PC-3 (cell line): ENCODE measurements at places on chromosomes 1 and 21. TPM values are rescaled to one million over a fixed set of nuclear protein-coding genes. Genes with fewer than 3 reads are reported as not detected.

Gene FLG
- not detected in 2 replicates for total RNA-seq

Gene NTMT2
- not detected in 2 replicates for total RNA-seq

Gene SMIM1
- total RNA-seq, result 10.8 and 14.3 TPM in 2 replicates

Gene PRKCZ
- total RNA-seq, result 56.8 and 70.8 TPM in 2 replicates

Gene C1orf94
- total RNA-seq, result not detected in 2 replicates

GRCh38 chr21:14096172-14096571 lies 114.6 kb downstream of the LIPI start:
- no peaks in the 10 kb centered on the region for H3K36me3 ChIP-seq
- no peaks in the 10 kb centered on the region for H3K27me3 ChIP-seq
- no peaks in the 10 kb centered on the region for H3K4me1 ChIP-seq
- no peak overlapping the region for H3K27ac ChIP-seq
- no peak for DNase-seq
- no peak overlapping the region for H3K4me3 ChIP-seq

DNA sequence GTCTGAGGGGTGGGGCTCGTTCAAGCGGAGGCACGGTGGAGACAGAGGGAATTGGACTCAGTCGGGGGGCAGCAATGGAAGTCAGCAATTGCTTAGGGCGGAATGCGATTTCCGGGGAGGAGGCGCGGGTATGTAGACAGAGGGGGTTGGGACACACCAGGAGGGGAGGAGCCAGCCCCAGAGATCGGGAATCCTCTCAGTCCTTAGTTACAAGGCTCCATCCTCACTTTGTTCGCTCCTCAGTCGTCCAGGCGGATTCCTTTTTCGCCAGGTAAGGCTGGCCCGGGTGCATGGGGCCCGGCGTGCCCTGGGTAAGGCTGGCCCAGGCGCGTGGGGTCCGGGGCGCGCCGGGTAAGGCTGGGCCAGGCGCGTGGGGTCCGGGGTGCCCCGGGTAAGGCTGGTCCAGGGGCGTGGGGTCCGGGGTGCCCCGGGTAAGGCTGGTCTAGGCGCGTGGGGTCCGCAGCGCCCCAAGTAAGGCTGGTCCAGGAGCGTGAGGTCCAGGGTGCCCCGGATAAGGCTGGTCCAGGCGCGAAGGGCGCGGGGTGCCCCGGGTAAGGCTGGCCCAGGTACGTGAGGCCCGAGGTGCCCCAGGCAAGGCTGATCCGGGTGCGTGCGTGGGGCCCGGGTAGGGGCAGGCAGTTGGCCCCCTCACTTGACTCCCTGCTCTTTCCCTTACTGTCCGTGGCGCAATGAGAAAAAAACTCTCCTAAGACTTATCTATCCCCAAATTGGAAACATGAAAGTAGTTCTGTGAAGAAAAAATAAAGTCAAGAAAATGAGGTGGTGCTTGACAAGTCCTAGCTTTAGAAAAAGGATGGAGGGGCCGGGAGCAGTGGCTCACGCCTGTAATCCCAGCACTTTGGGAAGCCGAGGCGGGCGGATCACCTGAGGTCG lies at the start of gene L1TD1:
Gene L1TD1, plus strand, starts transcription at position 199 of the 894 bp plus-strand sequence. CDS start 11,780 bp downstream, outside the sequence.
- DNase-seq, result no peak
- no peaks in the 10 kb centered on the region for H3K4me1 ChIP-seq
- H3K4me3 ChIP-seq, result no peak within 1 kb of the TSS
- H3K27me3 ChIP-seq, result no peaks in the 10 kb centered on the region
- no peaks in the 10 kb centered on the region for H3K36me3 ChIP-seq
- no peak within 1 kb of the TSS for H3K27ac ChIP-seq

DNA sequence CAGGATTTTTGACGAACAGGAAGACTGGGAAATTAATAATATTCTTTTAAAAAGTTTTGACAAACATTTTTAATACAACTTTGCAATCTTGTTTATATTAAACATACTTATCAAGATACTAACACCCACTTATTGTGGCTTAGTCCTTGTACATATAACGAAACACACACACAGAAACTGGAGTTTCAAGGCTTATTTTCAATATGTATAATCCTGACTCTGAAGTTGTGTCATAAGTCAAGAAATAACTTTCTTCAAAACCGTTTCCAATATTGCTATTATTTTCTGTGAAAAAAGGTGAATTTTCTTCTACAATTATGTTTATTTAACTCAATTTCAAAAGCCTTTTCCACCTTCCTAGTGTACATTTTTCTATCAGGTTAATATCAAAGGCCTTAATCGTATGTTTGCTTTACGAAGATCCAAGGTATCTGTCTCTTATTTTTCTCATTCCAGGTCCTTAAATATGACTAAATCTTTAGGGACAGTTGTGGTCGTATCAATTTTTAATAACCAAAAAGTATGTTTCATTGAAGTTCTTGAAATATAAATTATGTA lies 1.8 kb downstream of the CDKN2C start:
- DNase-seq, result peak; percentile 23
- H3K27ac ChIP-seq, result 0 out of 2 replicates have a peak overlapping the region, but pooled peaks have one; percentile 6
- no peaks in the 10 kb centered on the region for H3K36me3 ChIP-seq
- H3K4me1 ChIP-seq, result peaks cover 31% of the 10 kb centered on the region

GRCh38 chr1:73662526-73662925 lies 535.5 kb downstream of the LRRIQ3 start:
- no peak overlapping the region for H3K4me3 ChIP-seq
- H3K36me3 ChIP-seq, result no peaks in the 10 kb centered on the region
- H3K27me3 ChIP-seq, result no peaks in the 10 kb centered on the region

GRCh38 chr1:190124068-190124467 lies 353.6 kb downstream of the BRINP3 start:
- peak; percentile 31 for DNase-seq
- H3K27me3 ChIP-seq, result 0 out of 2 replicates have a peak, but pooled peaks cover 9% of the 10 kb centered on the region
- H3K4me3 ChIP-seq, result no peak overlapping the region
- no peak overlapping the region for H3K27ac ChIP-seq
- peaks cover 7% of the 10 kb centered on the region for H3K4me1 ChIP-seq

DNA sequence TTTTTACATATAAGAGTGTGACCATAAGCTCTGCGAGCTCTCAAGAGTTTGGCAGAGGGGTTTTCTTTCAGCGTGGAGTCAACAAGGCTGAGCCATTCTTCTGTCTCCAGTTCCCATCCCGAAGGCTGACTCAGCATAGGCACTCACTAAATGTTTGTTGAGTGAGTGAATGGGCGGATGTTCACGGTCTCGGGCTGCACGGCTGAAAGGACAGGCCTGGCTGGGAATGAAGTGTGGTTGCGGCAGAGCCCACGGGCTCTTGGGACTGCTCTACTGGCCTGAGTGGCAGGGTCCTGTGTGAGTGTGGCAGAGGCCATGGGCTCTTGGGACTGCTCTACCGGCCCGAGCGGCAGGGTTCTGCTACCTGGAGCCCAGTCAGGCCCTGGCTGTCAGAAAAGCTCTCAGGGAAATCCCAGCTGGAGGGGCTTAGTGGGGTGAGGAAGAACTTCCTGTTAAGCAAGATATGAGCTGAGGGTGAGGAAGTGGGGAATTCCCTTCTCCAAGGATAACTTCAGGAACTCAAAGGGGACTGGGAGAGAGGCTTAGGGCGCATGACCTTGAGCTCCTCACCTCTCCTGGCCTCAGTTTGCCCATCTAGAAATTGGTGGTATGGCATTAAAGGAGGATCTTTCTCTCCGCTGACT lies 56.6 kb upstream of the C1orf174 start:
- no peak overlapping the region for H3K27ac ChIP-seq
- H3K4me1 ChIP-seq, result peaks cover 6% of the 10 kb centered on the region
- H3K4me3 ChIP-seq, result no peak overlapping the region
- H3K27me3 ChIP-seq, result peaks cover 74% of the 10 kb centered on the region
- no peaks in the 10 kb centered on the region for H3K36me3 ChIP-seq

DNA sequence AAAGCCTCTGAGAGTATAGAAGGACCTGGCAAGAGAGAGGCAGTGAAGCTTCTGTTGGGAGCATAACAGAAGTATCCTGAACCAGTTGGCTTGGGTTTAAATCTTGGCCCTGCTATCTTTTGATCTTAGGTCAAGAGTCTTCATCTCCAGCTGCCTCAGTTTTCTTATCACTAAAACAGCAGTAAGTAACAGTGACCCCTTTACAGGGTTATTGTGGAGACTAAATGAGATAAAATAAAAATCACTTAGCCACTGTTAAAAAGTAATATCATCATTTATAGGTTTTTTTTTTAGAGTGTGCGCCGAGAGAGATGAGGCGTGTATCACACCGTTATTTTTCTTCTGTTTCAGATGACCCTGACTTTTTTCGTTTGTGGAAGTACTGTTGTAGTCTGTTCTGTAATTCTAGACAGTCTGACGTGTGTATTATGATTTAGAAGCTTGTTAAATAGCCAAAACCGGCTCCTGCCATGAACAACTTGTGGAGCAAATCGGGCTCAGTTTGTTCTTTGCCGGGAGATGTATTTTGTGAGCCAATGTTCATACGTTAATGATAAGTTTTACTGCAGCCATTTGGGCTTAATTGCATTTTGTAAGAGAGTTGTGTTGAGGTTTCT lies 1.1 kb downstream of the THRAP3 start:
- H3K36me3 ChIP-seq, result peaks cover 10% of the 10 kb centered on the region; the same call in 1 of the 2 replicates
- H3K27me3 ChIP-seq, result no peaks in the 10 kb centered on the region
- no peak for DNase-seq
- peak overlapping the region; percentile 93 for H3K27ac ChIP-seq
- H3K4me3 ChIP-seq, result peak overlapping the region; percentile 100

- peak; percentile 38 for DNase-seq
- H3K4me3 ChIP-seq, result no peak overlapping the region
- peaks cover 12% of the 10 kb centered on the region for H3K4me1 ChIP-seq
- H3K27me3 ChIP-seq, result no peaks in the 10 kb centered on the region
Measured at GRCh38 chr1:23132033-23132432, 36.6 kb downstream of the LUZP1 start.

DNA sequence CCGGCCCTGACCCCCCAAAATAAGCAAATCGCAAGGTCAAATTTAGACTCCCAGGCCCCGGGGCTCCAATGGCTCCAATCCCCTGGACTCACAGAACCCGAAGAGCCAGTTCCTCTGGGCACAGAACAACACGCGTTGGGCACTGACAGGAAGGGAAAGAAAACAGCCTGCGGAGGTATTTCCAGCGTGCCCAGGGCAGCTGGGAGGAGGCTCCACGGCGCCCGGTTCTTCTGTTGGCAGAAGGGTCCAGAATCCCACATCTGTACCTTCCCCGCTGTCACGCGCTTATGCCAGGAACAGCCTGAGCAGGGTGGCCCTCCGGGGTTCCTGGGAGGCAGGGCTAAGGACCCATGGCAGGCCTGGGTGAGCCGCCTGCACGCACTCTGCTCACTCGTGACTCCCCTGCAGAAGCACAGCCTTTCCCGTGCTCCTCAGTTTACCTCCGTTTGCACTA lies 85.5 kb downstream of the RIPK4 start:
- DNase-seq, result peak; percentile 90
- no peaks in the 10 kb centered on the region for H3K36me3 ChIP-seq
- no peaks in the 10 kb centered on the region for H3K27me3 ChIP-seq
- peaks cover 93% of the 10 kb centered on the region for H3K4me1 ChIP-seq
- peak overlapping the region; percentile 98 for H3K27ac ChIP-seq

- no peak overlapping the region for H3K27ac ChIP-seq
- H3K27me3 ChIP-seq, result no peaks in the 10 kb centered on the region
- H3K4me3 ChIP-seq, result no peak overlapping the region
- DNase-seq, result no peak
- H3K4me1 ChIP-seq, result no peaks in the 10 kb centered on the region
Measured at GRCh38 chr1:3515774-3516480, 61.5 kb downstream of the ARHGEF16 start.

- H3K4me1 ChIP-seq, result peaks cover 38% of the 10 kb centered on the region
- no peaks in the 10 kb centered on the region for H3K27me3 ChIP-seq
- DNase-seq, result peak; percentile 100
- peak overlapping the region; percentile 64 for H3K27ac ChIP-seq
- no peaks in the 10 kb centered on the region for H3K36me3 ChIP-seq
Measured at GRCh38 chr1:222817529-222817928, 2.7 kb downstream of the DISP1 start.

- peak within 1 kb of the TSS; percentile 75 for H3K4me3 ChIP-seq
- H3K27me3 ChIP-seq, result no peaks in the 10 kb centered on the region
- DNase-seq, result peak; percentile 37
Measured at GRCh38 chr1:15584489-15585363, at the start of gene AGMAT. TSS of gene AGMAT (minus strand) at chr1:15585051. CDS start at chr1:15584967, 84 bp downstream.

DNA sequence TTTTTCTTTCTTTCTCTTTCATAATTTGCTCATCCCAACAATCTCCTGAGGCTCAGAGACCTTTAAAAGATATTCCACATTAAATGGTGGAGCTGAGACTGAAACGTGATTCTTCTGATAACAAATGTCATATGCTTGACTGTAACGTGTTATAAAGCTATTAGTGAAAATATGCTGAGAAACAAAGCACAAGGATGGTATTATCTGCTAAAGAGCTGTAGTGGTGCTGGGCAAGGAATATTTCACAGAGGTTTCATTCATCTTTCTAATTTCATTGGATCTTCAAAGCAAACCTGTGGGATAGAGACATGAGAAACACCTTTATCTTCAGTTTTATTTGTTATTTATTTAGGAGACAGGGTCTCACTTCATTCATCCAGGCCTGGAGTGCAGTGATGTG lies 98.1 kb upstream of the WLS start:
- H3K4me3 ChIP-seq, result no peak overlapping the region
- H3K36me3 ChIP-seq, result no peaks in the 10 kb centered on the region
- 0 out of 2 replicates have a peak overlapping the region, but pooled peaks have one; percentile 21 for H3K27ac ChIP-seq
- H3K4me1 ChIP-seq, result peaks cover 15% of the 10 kb centered on the region

- H3K27ac ChIP-seq, result peak overlapping the region; percentile 49
- H3K4me1 ChIP-seq, result peaks cover 22% of the 10 kb centered on the region
- H3K27me3 ChIP-seq, result no peaks in the 10 kb centered on the region
- H3K36me3 ChIP-seq, result no peaks in the 10 kb centered on the region
- H3K4me3 ChIP-seq, result no peak overlapping the region
Measured at GRCh38 chr1:65812065-65812464, 19.4 kb downstream of the PDE4B start.

- H3K4me1 ChIP-seq, result no peaks in the 10 kb centered on the region
- H3K27ac ChIP-seq, result no peak overlapping the region
- peaks cover 6% of the 10 kb centered on the region for H3K27me3 ChIP-seq
- no peak for DNase-seq
- no peak overlapping the region for H3K4me3 ChIP-seq
- no peaks in the 10 kb centered on the region for H3K36me3 ChIP-seq
Measured at GRCh38 chr1:89350298-89350697, 13.6 kb upstream of the GBP6 start.

DNA sequence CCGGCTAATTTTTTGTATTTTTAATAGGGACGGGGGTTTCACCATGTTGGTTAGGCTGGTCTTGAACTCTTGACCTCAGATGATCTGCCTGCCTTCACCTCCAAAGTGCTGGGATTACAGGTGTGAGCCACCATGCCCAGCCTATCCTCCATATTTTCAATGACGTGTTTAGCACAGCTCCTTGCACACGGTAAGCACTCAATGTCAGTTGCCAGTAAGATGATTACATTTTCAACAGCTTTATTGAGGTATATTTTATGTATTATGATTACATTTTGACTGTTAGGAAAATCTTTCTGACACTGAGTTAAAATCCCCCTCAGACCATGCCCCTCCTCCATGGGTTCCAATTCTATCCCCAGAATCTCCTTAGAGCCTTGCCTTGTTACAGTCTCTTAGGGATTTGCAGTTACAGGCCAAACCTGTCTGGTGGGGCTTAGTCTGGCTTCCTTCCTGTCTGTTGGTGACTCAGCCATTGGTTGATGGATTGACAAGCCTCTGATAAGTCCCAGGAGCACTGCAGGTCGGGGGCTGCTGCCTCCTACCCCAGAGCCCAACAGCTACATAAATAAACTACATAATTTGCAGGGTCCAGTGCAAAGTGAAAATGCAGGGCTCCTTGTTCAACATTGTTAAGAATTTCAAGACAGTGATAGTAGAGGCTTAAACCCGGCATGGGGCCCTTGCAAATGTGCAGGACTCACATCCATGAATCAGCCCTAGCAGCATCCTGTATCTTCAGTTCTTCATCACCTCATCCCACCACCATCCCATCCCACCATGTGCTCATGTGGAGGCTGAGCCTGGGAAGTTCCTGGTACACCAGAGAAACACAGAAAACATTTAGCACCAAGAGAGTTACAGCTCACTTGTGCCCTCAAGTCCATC lies 23.4 kb downstream of the COA7 start:
- H3K27me3 ChIP-seq, result no peaks in the 10 kb centered on the region
- peak; percentile 79 for DNase-seq
- H3K4me3 ChIP-seq, result no peak overlapping the region
- peaks cover 13% of the 10 kb centered on the region for H3K4me1 ChIP-seq
